Stimulated activated CD4-positive, alpha-beta T cell treated with anti-CD3 and anti-CD28 coated beads, TNF-alpha, amount 100 ng/mL, for 1 hour (primary cell): ENCODE measurements at places on chromosomes 11 and 22.

GRCh38 chr22:29167032-29167911, 38.4 kb upstream of the EMID1 start:
- DNase-seq, result no peak

DNA sequence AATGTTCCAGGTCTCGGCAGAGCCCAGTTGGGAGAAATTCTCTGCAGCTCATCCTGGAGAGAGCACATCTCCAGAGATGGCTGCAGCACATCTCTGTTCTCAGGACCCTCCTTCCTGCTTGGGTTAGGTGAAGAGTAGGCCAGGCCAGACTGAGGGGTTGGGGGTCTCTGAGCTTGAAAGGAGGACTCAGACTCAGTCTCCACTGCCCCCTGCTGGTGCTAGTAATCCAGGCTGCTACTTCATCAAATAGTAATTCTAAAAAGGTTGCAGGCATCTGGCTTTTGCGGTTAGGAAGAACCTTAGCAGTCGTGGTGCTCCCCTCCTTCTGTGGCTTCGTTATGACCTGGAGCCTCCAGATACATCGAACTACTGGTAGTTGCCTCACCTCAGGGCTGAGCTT, 9.7 kb downstream of the TUB start:
- DNase-seq, result no peak

- DNase-seq, result no peak
Observed at GRCh38 chr11:11513422-11513821, 108.4 kb downstream of the GALNT18 start.

GRCh38 chr11:90192869-90193582, 29.8 kb downstream of the CHORDC1 start:
- no peak for DNase-seq

- DNase-seq, result no peak
Observed at GRCh38 chr11:12454782-12455181, 77.4 kb downstream of the PARVA start.

DNA sequence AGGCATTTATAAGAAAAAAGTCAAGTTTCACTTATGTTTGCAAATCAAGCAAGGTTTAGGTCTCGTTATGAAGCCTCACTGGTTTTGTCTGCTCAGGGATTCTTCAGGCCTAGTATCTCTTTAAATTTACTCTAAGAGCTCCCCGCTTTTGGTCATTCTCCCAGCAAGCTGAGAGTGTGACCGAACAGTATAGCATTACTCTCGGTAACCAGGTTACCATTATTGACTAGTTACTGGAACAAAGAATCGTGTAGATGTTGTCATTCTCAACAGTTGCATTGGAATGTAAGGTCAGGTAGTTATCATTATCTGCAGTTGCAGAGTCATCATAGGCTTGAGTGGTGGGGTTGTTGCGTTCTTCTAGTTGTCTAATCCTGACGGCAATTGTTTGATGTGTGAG, 9.8 kb upstream of the USP2 start:
- no peak for DNase-seq

DNA sequence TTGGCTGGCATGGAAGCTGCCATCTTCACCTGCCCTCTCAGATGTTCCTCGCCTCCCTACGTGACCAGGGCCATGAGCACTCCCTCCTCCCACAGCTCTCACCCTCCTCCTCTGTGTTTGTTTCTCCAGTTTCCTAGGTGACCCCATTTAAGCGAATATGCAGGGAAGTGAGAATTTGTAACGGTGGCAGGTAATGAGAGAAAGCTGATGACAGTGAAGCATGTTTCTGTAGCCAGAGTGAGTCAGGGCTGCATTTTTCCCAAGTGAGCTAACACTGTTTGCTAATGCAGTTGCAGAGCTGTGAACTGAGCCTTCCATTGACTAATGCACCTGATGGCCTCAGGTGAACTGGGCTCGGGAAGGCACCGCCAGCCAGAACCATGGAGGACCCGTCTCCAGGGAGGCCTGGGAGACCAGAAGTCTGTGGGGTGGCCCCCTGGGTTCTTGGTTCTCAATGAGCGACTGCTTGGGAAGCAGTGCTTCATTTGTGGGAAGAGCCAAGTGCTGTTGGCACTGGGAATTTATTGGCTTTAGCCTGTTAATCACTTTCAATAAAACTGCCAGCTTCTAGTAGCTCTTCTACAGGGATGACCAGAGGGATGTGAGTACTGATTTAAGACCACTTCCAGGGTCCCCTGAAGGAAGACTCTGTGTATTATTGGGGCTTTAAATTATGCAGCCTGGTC, 64.5 kb downstream of the BARX2 start:
- no peak for DNase-seq

DNA sequence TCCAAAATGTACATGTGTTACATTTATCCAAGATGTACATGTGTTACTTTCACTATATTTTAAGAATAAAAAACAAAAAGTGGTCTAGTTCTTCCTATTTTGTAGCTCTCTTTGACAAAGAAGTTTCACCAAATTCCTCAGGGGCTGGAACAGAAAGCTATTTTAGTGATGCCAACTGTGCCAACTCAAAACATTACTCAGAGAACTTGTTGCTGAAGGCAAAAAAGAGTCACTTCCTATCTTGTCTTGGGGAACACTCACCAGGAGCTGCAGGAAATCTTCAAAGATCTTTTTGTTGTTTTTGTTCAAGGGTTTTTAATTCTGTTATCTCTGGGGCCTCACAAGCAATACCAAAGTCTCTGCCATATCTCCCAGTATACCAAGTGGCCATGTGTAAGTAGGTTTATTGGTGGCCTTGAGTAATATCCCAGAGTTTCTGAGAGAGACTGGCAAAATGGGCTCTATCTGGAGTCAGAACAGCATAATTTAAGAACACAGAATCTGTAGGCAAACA, 13.6 kb upstream of the EED start:
- DNase-seq, result no peak

GRCh38 chr11:116888884-116889549, 51.6 kb upstream of the APOA1 start:
- no peak for DNase-seq

DNA sequence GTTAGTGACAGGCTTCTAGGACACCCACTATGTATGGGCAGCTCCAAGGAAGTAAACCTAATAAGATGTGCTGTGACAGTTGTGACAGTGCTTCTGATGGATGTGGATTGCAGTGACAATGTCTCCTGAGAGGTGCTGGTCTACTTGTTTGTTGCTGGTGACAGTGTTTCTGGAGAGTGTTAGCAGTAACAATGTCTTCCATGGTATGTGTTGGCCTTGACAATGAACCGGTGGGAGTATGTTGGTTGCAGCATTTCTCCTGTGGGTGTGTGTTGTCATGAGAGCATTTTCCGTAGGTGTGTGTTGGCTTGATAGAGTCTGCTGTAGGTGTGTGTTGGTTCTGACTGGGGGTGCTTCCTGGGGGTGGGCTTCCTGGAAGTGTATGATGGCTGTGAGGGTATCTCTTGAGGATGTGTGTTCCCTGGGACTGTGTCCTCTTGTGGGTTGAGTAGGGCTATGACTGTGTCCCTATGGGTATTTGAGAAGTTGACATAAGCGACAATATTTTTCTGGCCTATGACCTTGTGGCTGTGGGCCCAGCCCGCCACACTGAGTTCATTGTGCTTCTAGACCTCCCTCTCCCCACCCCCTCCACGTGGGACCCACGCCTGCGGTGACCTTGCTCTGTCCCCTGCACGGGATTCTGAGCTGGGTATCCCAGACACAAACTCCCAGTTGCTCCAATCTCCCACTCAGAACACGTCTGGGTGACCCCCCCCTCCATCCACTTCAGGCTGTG, 1.2 kb downstream of the DCHS1 start:
- no peak for DNase-seq

- no peak for DNase-seq
Observed at GRCh38 chr11:94662846-94663390, 95.8 kb downstream of the PIWIL4 start.

DNA sequence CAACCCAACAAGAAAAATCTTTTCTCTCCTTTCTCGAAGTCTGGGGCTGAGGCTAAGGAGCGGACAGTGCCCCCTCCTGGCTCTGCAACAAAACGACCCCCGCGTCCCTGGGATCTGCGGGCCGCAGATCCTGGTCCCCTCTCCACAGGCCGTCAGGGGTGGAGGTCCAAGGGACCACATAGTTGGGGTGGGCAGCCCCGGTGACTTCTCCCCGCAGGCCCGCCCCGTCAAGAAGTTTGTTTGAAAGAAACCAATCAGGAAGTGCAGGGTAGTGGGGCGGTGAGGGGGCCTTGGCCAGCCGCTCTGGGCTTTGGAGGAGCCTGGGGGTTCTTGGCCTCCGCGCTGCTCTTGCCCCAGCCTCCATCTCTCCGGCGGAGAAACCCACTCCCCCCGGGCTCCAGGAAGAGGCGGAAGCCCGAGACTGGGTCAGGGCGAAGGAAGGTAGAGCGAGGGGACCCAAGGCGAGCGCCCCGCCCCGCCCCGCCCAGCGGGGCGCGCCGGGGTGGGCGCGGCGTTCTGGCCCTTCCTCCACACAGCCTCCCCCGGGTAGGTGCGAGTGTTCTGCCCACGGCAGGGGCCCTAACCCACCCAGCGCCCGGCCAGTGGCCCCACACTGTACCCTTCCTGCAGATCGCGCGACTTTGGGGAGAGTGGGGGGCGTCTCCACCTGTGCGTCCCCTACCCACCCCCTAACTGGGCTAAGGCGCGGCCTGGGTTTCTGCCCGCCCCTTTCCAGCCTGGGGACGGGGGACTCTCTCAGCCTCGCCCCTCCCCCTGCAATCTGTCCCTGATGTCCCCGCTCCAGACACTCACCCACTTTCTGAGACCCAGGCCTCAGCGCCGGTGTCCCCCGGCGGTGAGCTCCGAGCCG, 1.3 kb downstream of the TP53I11 start:
- no peak for DNase-seq

- DNase-seq, result no peak
Observed at GRCh38 chr11:102928247-102928646, 27.3 kb downstream of the MMP13 start.

DNA sequence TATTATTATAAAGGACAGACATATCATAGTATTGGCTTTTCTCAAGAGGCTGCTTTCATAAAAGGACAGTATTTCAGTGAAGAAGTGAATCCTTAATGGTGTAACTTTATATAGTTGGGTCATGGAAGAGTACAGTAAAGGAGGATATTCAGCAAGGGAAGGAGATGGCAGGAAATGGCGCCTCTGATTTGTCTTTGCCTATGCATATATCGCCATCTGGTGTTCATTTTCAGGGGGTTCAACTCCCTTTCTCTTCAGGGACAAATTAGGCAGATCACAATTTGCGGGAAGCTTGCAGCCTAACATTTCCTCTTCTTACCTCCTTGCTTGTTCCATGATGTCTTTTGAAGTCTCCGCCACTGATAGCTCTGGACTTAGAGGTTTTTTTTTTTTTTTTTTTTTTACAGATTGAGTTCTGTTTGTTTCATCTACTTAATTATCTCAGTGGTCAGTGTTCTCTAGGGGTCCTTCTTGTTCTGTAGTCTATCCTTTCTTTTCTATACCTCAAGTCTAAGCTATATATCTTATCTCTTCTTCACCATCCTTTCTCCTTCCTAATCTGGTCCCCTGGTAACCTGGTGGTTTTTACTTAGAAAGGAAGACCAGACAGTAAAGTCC, 21.8 kb upstream of the RRM1 start:
- no peak for DNase-seq

GRCh38 chr11:37643968-37644367, 1045.9 kb upstream of the RAG2 start:
- no peak for DNase-seq

GRCh38 chr11:125470355-125470754, 25.7 kb downstream of the FEZ1 start:
- no peak for DNase-seq
